ENCODE measurements at places on chromosomes 13 and 19.

- DNase-seq = peak; percentile 13
Measured at GRCh38 chr13:44971656-44972595, 17.3 kb downstream of the NUFIP1 start.

DNA sequence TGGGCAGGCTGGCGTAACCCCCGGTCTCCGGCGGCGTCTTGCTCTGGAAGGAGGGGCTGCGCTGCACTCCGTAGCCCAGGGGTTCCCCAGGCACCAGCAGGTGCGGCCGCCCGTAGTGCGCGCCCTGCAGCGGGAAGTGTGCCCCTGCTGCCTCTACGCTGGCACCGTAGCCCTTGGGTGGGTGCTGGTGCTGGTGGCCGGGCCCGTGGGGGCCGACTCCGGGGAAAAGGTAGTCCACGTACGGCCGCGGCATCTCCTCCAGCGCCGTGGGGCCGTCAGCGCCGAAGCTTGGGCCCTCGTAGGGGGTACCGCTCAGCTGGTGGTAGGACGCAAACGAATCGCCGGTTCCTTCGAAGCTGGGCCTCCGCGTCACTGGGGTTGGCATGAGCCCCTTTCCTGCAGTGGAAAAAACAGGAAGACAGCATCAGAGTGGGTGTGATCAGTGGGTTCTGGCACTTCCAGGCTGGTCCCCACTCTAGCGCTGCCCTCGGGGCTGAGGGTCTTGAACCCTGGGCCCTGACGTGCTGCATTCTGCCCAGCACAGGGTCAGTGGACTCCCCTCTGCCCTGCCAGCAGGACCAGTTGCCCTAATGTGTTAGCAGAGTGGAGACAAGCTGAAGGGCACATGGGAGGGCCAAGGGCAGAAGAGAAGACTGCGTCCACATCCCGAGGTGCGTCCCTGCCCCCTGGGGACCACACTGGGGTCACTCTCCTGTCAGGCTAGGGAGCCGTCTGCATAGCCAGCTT is 72.3 kb downstream of the LATS2 start:
- no peak for DNase-seq

DNA sequence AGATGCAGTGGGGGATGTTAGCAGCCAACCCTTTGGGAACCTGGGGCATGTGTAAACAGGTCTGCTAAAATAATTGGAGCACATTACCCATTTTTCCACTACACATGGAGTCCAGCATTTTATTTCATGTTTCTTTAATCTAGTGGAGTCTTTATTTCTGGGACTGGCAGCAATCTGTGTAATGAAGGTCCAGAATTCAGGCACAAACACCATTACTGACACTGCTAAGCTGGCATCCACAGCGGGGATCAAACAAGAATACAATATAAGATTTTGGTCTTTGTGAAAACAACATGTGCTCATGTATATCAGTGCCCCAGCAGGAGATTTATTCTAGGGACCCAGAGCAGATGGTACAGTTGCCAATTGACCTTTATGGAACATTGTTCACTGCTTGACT is 1587.0 kb upstream of the PRR20A start:
- DNase-seq = no peak

DNA sequence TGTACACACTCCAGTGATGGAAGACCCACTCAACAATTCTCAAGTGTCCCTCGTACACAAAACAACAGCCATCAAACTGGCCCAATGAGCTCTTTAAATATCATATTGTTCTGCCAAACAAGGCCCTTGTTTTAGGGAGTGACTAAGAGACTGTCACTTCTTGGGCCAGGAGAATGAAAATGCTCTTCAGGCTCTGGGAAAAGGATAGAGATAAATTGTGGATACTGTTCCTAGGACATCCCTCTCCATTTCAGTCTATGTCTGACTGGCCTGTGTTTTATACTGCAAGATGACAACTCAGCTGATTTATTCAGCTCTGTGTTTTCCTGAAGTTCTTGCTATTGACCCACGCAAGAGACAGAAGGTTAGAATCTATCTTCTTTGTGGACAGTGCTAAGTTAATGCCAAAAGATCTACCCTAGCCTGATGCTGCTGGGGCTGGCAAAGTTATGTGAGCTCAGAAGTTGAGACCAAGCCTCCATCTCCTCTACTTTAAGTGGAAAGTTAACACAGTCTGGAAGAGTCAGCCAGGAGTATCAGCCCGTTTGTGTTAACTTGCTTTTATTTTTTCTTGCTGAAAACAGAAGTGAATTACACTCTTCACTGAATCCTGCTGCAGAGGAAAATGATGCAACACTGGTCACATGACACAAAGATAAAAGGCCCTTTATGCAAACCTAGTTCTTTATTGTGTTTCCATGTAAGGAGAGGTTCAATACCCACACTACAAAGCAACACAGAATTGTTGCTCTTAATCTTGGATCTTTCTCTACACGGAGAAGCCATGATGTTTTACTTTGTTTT is 14.6 kb downstream of the FRY start:
- DNase-seq = peak; percentile 77

DNA sequence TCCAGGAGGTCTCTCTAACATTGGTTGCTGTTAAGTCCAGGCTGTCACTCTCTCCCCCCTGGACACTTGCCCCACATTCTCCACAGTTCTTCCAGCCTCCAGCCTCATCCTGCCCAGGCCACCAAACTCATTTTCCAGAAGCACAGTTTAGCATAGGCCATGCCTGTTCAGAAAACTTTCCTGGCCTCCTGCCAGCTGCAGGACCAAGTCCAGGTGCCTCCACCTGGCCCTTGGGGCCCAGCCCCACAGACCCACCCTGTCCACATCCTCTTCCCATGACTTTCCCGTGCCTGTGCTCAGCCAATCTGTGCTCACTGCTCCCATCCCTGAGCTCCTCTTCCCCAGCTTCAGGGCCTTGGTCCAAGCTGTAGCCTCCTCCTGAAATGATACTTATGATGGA is 905.0 kb downstream of the UQCRFS1 start:
- no peak for DNase-seq

DNA sequence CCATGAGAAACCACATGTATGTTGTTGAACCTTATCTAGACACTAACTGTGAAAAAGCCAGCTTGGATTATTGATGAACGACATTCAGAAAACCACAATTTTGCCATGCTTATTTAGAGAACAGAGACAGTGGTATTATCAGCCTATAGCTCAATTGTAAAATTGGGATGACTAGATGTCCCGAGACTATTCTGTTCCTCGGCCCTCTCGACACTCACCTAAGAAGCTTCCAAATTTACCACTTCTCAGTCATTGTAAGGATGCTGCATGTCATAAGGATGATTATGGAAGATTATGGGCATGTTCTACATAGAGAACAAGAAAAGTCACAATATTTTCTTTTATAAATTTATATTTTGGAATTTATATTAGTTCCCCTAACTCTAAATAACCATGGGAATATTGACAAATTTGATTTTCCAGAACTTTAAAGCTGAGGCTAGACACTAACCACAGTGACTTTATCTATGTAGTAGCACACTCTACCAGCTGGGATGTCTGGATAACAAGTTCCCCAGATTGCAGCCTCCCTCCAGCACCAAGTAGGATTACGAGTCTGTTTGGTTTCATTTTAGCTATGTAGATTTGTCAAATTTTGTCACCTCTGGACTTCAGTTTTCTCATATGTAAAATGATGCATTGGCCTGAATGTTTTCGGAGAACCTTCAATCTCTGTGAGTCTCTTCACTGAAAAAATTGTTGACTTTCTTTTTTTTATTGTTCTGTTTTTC is 513.6 kb downstream of the IRS2 start:
- no peak for DNase-seq

DNA sequence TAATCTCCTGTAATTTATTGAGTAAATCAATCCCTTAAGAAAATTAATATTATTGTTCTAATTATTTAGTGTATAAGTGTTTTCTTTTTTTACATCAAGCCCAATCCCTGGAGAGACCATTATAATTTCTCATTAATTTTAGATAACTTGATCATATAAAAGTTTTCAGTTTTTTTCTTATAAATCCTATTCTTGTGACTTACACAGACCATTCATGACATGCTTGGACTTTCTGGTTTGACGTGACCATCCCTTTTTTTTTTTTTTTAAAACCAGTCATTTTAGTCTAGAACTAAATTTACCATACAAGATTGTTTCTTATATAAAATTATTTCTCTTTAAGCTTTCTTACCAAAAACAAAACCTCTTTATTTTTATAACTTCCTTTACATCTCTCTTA is 5.4 kb upstream of the MTRF1 start:
- DNase-seq = peak; percentile 56

DNA sequence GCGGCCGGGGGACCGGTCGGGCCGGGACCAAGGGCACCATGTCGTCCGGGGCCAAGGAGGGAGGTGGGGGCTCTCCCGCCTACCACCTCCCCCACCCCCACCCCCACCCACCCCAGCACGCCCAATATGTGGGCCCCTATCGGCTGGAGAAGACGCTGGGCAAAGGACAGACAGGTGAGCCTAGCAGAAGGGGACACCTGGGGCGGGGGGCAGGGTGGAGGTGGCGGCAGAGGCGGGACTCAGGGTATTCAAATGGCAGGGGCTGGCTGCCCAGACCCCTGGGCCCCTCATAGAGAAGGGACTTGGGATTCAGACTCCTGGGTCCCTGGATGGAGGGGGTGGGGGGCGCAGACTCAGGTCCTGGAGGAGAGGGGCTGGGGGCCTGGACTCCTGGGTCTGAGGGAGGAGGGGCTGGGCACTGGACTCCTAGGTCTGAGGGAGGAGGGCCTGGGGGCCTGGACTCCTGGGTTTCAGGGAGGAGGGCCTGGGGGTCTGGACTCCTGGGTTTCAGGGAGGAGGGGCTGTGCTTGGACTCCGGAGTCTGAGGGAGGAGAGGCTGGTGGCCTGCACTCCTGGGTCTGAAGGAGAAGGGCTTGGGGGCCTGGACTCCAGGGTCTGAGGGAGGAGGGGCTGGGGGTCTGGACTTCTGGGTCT is 735 bp downstream of the BRSK1 start:
- DNase-seq = no peak

DNA sequence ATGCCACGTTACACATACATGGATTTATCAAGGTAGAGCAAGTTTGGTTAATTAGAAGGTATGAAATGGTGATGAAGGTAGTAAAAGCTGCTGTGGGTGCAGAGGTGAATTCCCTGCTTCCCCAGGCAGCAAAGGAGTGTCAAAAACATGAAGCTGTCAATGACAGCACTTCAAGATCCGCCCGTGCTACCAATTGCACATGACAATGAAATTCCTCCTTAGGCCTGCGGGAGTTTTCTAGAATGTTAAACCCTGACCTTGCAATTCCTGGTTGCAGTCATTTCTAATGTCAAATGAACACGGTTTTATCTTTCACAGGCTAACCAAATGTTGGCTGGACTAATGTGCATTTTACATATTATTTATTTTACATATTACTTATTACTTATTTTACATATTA is 67.7 kb upstream of the LSM14A start:
- DNase-seq = no peak

GRCh38 chr13:35994131-35994966 is 136.8 kb downstream of the DCLK1 start:
- DNase-seq = peak; percentile 91

DNA sequence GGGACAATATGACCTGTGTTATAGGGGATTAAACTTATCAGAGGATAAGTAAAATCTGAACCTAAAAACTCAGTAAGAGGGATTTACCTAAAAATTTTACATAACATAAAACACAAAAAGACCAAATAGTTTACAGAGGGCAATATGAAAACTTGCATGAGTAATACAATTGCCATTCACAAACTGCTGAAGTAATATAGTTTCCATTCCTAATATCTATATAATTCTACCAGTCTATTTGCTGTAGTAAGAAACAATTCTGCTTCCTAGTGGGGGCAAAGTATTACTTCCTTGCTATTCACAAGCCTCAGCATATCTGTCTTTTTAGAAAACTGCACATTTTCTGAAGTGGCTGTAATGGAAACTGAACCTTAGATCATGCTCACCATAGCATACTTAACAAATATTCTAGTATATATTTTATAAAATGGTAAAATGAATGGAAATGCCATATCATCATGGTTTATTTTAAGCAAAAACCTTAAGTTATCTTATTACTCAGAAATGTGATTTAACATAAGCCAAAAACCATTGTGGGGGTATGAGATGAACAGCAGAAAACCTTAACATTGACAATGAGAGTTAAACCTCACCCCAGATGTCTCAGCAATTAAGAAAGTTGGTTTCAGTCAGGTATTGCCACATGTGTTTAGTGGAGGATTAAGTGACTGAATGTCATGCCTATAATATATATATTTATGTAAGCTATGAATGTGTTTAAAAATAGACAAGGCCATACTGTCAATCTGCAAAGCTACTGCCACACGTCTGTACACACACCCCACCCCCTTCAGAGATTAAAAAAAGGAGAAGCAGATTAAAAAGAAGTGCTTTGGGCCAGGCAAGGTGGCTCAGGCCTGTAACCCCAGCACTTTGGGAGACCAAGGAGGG is 136.8 kb downstream of the MIPEP start:
- DNase-seq = peak; percentile 53

- DNase-seq = peak; percentile 72
Measured at GRCh38 chr13:48110931-48111721, 16.2 kb upstream of the MED4 start.

GRCh38 chr13:25409938-25410337 is 38.2 kb downstream of the ATP8A2 start:
- no peak for DNase-seq

- DNase-seq = no peak
Measured at GRCh38 chr19:29499921-29500590, 25.7 kb upstream of the VSTM2B start.

- DNase-seq = no peak
Measured at GRCh38 chr19:30556230-30556711, 184.1 kb downstream of the ZNF536 start.

DNA sequence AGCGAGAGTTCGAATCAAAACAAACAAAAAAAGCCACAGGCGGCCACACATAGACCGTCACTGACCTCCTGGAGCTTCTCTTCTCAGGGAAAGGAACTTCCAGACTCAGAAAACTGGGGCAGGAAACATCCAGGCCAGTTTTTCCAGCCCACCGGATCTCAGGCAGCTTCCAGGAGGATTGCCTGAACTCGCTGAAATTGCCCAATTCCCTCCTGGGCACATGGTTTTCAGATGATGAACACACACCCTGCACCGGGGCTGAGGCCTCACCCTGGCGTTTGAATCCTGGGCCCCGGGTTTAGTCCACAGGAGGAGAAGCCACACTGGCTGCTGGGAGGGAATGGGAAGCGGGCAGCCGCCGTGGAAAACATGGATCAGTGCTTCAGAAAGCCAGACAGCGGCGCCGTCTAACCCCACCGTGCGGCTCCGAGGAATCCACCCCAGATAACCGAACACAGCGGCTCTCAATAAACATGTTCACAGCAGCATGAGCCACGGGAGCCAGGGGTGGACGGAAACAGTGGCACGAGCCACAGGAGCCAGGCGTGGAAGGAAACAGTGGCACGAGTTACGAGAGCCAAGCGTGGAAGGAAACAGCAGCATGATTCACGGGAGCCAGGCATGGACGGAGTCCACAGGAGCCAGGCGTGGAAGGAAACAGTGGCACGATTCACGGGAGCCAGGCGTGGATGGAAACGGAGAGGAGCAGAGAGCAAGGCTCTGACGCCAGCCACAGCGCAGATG is 18.2 kb upstream of the PTBP1 start:
- DNase-seq = peak; percentile 96

DNA sequence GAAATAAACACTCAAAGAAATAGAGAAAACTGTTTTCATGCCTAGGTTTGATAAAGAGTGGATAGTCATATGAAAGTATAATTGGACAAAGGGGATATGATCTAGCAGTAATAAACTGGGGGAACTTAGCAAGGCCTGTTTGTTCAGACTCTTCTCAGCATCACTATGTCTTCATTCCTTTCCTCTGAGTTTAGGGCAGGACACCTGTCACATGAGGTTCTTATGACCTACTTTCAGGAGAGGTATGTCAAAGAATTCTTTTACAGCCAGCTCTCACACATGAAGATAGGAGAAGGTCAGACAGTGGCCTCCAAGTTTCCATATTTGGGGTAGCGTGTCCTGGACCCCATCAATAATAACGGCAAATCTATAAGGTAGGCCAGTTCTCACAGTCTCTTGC is 11.4 kb upstream of the RFXAP start:
- DNase-seq = no peak

All from cardiac fibroblast (primary cell).